ENCODE measurements at places on chromosomes 1 and 21.

DNA sequence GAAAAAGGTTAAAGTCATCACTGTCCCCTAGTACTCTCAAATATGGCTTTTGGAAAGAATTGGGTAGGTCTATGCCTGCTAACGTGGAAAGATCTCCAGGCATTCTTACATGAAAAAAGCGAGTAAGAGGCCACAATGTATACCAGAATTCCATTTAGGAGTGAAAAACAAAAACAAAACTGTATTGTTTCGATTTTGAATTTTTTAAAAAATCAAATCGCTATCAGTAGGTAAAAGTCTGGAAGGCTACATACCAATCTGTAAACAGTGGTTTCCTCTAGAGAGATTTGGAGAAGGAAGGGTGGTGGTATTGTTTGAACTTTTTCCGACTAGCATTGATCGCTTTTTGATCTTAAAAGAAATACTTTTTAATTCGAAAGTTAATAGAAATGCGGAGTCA lies 55.9 kb downstream of the RRAGC start:
- H3K4me1 ChIP-seq: peaks cover 4% of the 10 kb centered on the region
- H3K27ac ChIP-seq: no peak overlapping the region
- DNase-seq: no peak
- H3K4me3 ChIP-seq: peak overlapping the region; percentile 52
- no peaks in the 10 kb centered on the region for H3K36me3 ChIP-seq
- H3K27me3 ChIP-seq: peaks cover 84% of the 10 kb centered on the region

GRCh38 chr1:147600119-147601111 lies 59.1 kb downstream of the BCL9 start:
- H3K27me3 ChIP-seq: no peaks in the 10 kb centered on the region
- peaks cover 27% of the 10 kb centered on the region for H3K4me1 ChIP-seq
- H3K4me3 ChIP-seq: peak overlapping the region; percentile 83
- H3K36me3 ChIP-seq: peaks cover 4% of the 10 kb centered on the region
- peak overlapping the region; percentile 93 for H3K27ac ChIP-seq

DNA sequence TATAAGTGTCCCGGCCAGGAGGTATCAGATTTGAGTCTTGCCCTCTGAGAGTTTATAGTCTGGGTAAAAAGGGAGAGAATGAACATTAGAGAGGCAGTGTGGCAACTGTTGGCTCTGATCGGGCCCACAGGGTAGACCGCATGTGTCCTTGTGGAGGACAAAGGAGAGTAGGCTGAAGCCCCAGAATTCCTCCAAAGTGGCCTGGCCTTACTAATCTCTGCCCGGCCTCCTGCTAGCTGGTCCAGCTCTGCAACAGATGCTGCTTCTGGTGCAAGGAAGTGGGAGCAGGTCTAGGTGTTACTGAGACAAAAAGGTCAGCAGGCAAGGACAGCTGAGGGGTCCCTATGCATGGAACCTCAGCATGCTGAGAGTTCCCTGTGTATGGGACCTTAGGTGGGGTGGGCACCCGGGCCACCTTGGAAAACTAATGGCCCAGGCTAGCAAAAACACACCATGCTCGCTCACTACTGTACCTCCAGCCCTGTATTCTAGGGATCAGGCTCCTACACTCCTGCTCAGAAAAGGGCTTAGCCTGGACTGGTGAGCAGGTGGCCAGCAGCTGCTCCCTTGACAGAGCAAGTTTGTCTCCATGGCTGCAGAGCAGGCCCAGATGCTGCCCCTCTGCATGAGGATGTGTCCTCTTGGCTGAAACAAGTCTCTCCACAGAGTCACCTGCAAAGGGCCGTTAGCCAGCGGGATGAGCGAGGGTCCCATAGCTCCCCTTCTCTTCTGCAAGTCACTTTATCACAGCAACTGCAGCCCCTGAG lies 30.3 kb upstream of the RGS16 start:
- H3K27me3 ChIP-seq: no peaks in the 10 kb centered on the region
- no peak overlapping the region for H3K4me3 ChIP-seq
- peaks cover 17% of the 10 kb centered on the region for H3K4me1 ChIP-seq
- H3K27ac ChIP-seq: no peak overlapping the region
- no peak for DNase-seq
- H3K36me3 ChIP-seq: no peaks in the 10 kb centered on the region

- no peak overlapping the region for H3K27ac ChIP-seq
- H3K36me3 ChIP-seq: no peaks in the 10 kb centered on the region
- no peak for DNase-seq
Measured at GRCh38 chr1:39163469-39163868, 41.0 kb upstream of the MACF1 start.

DNA sequence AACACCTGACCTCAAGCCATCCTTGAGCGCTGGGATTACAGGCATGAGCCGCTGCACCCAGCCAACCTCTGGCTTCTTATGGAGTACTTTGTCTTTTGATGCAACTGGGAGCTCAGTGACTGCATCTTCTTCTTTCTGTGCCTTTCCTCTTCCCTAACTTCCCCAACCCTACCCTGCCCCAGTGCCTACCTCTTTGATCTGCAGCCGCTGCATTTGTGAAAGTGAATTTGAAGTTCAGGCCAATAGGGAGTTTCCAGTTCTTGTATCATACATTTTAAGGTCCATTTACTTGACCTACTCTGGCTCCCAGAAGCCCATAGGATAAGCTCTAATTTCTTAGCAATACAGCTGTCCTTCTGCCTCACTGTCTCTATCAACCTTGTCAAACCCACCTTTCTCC lies 52.2 kb downstream of the KCNC4 start:
- DNase-seq: no peak
- H3K27me3 ChIP-seq: no peaks in the 10 kb centered on the region
- H3K4me1 ChIP-seq: peaks cover 14% of the 10 kb centered on the region
- H3K4me3 ChIP-seq: no peak overlapping the region

DNA sequence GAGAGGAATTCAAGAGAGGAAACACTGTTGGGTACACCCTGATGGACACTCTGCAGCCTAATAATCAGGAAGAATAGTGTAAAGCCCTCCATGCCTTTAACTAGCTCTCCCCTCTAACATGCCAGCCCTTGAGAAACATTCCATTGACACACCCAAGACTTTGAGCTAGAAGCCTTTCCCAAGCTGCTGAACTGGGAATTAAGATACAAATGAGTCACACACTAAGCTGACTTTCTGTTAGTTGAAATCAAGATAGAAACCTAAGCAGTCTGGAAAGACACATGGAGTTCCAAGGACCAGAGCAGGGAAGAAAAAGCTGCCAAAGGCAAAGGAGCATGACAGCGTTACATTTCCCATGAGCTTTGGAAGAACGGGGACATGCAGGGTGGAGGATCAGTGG lies 380.8 kb downstream of the NPHP4 start:
- H3K27ac ChIP-seq: no peak overlapping the region
- H3K36me3 ChIP-seq: no peaks in the 10 kb centered on the region
- H3K4me1 ChIP-seq: no peaks in the 10 kb centered on the region
- H3K27me3 ChIP-seq: peaks cover 68% of the 10 kb centered on the region
- no peak for DNase-seq
- no peak overlapping the region for H3K4me3 ChIP-seq

DNA sequence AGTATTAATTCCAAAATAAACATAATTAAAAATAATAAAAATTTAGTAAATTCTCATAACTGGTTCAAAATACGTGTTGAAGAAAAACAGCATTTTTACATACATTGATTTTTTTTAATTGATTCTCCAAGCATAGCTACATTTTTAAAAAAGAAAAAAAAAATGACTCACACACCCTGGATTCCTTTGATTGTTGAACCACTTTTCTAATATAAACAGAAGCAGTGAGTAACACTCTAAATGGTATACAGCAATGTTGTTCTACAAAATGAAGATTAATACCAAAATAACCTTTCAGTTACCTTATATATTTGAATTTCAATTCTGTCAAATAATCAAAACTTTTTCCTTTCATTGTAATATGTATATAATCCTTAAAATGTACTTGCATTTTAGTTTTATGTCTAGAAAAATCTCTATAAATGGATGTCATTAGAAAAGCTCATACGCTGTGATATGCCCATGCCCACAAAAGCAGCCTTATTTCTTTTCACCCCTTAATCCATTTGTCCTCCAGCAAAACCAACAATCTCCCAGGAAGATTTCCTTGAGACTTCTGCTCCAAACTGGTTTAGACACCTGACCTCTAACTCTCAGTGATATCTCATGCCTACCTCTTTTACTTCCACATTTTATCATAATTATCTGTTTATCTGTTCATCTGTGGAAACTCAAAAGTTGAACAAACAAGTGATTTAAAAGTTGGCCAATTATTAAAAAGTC lies 246.4 kb upstream of the NR5A2 start:
- H3K4me3 ChIP-seq: no peak overlapping the region
- no peak overlapping the region for H3K27ac ChIP-seq
- no peaks in the 10 kb centered on the region for H3K27me3 ChIP-seq
- H3K4me1 ChIP-seq: no peaks in the 10 kb centered on the region

GRCh38 chr1:98557895-98558294 lies 103.6 kb upstream of the SNX7 start:
- H3K27ac ChIP-seq: no peak overlapping the region
- H3K36me3 ChIP-seq: no peaks in the 10 kb centered on the region
- H3K27me3 ChIP-seq: peaks cover 2% of the 10 kb centered on the region
- DNase-seq: no peak
- H3K4me1 ChIP-seq: no peaks in the 10 kb centered on the region

DNA sequence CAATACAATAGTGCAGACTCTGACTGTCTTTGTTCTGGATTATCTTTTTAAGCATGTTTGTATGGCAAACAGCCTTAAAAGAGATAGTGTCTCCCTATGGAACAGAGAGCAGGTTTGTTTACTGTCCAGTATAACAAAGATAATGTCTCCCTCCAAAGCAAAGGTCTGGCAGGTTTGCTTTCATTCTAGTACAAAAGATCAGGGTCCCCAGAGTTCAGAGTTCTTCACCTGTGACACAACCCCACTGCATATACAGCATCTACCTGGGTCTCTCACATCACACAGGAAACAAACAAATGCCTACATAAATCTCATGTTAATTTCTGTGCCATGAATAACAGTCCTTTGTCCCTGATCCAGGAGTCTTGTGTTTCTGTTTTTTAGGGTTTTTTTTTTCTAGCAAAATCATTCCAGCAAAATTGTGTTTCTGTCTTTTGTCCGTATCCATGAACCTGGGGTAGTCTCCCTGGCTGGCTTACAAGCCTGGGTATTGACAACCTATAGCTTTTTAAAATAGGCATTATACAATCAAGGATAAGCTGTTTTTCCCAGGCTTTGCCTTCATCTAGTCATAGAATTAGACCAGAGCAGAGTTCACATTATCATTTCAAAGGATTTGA lies 89.4 kb upstream of the PTBP2 start:
- no peak overlapping the region for H3K27ac ChIP-seq
- H3K36me3 ChIP-seq: no peaks in the 10 kb centered on the region
- H3K4me3 ChIP-seq: no peak overlapping the region
- H3K27me3 ChIP-seq: no peaks in the 10 kb centered on the region
- H3K4me1 ChIP-seq: no peaks in the 10 kb centered on the region

- H3K27ac ChIP-seq: no peak overlapping the region
- H3K27me3 ChIP-seq: peaks cover 52% of the 10 kb centered on the region
- no peaks in the 10 kb centered on the region for H3K36me3 ChIP-seq
- DNase-seq: no peak
Measured at GRCh38 chr21:35995522-35996088, 64.7 kb downstream of the SETD4 start.

DNA sequence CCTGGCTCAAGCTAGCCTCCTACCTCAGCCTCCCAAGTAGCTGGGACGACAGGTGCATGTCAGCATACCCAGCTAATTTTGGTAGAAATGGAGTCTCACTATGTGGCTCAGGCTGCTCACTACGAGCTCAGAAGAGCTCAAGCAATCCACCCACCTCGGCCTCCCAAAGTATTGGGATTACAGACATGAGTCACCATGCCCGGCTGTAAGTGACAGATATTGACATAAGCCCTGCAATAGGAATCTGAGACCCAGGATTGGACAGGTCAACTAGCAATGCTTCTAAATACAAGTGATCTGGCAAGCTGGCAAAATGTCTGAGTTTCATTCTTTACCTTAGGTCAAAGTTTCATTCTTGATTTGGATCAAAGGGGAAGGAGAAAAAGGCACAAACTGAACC lies 40.5 kb upstream of the H6PD start:
- H3K27me3 ChIP-seq: peaks cover 19% of the 10 kb centered on the region
- DNase-seq: no peak
- no peak overlapping the region for H3K27ac ChIP-seq
- H3K36me3 ChIP-seq: no peaks in the 10 kb centered on the region
- H3K4me3 ChIP-seq: no peak overlapping the region

- H3K4me3 ChIP-seq: no peak overlapping the region
- H3K27ac ChIP-seq: peak overlapping the region; percentile 22
- no peak for DNase-seq
- H3K36me3 ChIP-seq: no peaks in the 10 kb centered on the region
- no peaks in the 10 kb centered on the region for H3K27me3 ChIP-seq
Measured at GRCh38 chr21:27740084-27740483, 773.2 kb upstream of the ADAMTS5 start.

- H3K27ac ChIP-seq: peak overlapping the region; percentile 68
- H3K36me3 ChIP-seq: no peaks in the 10 kb centered on the region
- H3K4me3 ChIP-seq: peak overlapping the region; percentile 23
Measured at GRCh38 chr1:170929835-170930554, 5.3 kb upstream of the MROH9 start.

GRCh38 chr1:175155473-175155856 lies 37.1 kb downstream of the KIAA0040 start:
- no peak for DNase-seq
- no peak overlapping the region for H3K4me3 ChIP-seq
- H3K27ac ChIP-seq: peak overlapping the region; percentile 12

DNA sequence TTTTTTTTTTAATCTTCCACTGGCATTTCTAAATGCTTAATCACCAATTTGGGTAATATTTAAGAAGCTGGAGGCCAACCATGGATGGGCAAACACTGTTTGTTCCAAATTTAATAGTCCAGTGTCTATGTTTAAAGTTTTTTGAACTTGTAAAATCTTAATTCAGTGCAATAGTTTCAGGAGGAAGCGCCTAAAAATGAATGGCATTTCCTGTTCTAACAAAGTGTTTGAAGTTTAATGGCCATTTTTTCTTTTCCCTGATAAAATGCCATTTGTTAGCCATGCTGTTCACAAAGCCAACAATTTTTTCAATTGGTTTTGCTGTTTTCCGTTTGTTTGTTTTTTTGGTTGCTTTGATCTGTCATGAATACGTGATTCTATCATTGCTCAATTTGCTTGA lies 552.1 kb downstream of the LMO4 start:
- no peak overlapping the region for H3K4me3 ChIP-seq
- no peaks in the 10 kb centered on the region for H3K4me1 ChIP-seq
- DNase-seq: no peak
- H3K27me3 ChIP-seq: no peaks in the 10 kb centered on the region
